ENCODE measurements at places on chromosomes 6 and 20.
A peak's percentile ranks its signal among the peaks of the same experiment; 100 is the strongest.

DNA sequence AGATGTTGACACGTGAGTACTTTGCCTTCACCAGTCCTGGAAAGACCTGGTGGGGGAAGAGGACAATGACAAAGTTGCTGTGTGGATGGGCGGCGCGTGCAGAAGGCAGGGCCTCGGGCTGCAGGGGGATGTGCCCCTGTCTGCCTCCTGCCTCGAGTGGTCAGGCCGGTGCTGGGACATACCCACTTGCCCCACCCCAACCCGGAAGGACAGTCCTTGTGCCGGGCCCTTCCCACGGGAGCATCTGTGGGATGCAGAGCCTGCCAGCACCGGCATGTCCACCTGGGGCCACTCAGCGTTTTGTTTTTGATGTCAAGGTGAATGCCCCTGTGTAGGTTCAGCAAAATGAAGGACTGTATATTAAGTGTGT, 60.5 kb upstream of the BHLHE23 start:
- no peak for DNase-seq

DNA sequence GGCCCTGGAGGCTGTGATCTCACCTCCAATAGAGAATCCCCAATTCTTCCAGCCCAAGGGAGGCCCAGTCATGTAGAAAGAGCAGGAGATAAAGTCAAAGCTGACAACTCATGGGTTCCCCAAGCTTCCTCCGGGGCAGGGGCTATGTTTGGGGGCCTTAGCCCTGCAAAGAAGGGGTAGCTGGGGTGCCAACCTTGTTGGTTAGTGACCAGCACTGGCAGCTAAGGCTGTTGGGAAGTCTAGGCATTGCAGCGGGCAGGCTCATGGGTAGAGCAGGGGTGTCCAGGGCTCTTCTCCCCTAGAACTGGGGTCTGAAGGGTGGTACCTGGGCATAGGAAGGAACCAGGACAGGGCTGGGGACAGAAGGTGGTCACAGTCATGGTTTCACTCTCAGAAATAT, 36.4 kb downstream of the TGM2 start:
- DNase-seq: peak; percentile 6

GRCh38 chr6:99416892-99417767, 8.0 kb downstream of the PNISR start:
- no peak for DNase-seq

- DNase-seq: no peak
Measured at GRCh38 chr6:84766118-84766798, 1.9 kb upstream of the TBX18 start.

GRCh38 chr20:22442318-22442717, 142.1 kb downstream of the FOXA2 start:
- DNase-seq: no peak

- DNase-seq: no peak
Measured at GRCh38 chr6:134014588-134015137, 37.8 kb downstream of the SLC2A12 start.

DNA sequence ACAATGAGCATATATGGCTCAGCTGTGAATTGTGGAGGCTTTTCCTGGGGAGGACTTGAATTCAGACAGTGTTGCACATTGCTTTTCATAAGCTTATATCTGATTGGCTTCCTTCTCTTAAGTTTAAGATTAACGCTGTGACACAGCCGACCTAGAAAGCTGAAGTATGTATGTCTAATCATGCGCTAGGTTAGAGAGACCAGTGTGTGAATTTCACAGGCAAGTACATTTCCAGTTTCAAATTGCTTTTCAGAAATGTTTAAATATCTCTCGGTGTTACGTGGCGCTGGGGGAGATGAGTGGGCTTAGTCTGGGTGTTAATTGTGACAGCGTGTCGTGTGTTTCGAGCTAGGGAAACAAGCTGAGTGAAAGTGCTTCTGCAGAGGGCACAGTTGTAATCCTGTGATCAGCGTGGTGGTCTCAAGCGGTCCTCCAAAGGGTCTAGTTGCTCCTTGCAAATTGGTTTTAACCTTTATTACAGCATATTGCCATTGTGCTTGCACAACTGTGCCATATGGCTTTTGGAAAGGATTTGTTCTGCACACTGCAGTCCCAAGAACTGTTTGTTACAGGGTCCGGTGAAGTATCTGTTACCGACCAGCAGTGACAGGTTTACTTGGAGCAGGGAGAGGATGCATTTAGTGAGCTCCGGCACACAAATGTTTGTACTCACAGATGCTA, 166.6 kb downstream of the SASH1 start:
- DNase-seq: no peak

- DNase-seq: no peak
Measured at GRCh38 chr6:18703546-18703945, 316.4 kb downstream of the RNF144B start.

- no peak for DNase-seq
Measured at GRCh38 chr20:49163696-49164095, 24.4 kb downstream of the STAU1 start.

- no peak for DNase-seq
Measured at GRCh38 chr20:2780948-2781347, 19.5 kb downstream of the CPXM1 start.

GRCh38 chr6:74491844-74492374, 713.9 kb downstream of the COL12A1 start:
- no peak for DNase-seq

GRCh38 chr6:25157183-25157582, 122.0 kb upstream of the CARMIL1 start:
- DNase-seq: no peak

DNA sequence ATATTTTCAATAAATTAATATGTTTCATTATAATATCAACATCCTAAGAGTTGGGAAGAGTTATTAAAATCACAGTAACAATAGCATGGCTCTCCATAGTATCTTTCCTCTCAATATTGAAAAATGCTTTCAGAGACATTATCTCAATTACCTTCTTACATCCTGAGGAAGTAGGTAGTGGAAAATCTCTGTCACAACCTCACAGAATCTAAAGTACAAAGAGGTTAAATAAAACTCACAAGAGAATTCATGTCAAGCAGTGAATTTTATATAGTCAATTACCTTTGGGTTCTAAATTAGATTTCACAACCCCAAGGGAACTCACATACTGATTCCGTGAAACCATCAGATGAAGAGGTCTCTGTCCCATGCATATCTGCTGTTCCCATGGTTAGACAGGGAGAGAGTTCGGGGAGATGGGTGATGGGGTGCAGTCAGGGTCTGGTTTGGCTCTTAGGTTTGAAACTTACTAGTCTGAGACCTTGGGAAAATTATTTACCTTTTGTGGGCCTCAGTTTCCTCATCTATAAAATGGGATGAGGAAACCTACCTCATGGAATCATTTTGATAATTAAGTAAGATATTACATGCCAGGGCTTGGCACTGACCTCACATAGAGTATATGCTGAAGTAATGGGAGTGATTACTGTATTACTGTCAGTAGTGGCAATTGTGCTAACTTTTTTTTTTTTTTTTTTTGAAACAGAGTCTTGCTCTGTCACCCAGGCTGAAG, 74.0 kb upstream of the SNX9 start:
- DNase-seq: no peak

- no peak for DNase-seq
Measured at GRCh38 chr20:48385527-48385926, 442.3 kb downstream of the PREX1 start.

DNA sequence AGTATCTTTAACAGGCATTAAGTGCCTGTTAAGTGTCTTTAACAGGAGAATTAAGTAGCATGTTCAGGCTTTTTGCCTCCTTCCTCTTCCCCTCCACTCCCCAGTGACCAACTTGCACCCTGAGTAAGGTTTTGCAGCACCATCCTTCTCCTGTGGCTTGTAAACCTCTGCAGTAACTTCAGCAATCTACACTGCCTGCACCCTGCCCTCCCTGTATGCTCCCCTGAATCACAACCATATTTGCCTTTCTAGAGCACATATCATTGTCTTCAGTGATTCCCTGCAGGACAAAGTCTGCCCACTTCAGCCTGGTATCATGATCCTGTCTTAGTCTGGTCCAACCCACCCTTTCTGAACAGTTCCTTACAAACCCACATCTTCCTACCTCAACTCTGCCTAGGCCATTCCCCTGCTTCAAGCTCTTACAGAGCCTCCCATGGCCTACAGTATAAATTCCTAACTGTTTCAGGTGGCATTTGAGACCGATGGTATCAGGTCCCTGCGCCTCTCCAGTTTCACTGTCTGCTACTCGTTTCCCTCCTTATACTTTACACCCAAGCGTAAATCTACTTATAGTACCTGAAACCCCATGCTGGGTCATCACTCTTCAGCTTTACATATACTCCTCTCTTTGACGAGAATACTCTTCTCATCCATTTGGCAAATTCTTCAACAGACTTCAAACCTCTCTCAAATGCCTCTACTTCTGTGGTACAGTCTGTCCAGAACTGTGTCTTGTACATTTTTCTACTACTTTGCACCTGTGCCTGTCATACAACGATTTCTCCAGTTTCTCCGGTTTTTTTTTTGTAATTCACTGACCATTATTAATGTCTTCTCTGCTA, 69.8 kb downstream of the ZHX3 start:
- no peak for DNase-seq

GRCh38 chr6:132165677-132166076, 214.5 kb upstream of the CCN2 start:
- no peak for DNase-seq

- peak; percentile 93 for DNase-seq
Measured at GRCh38 chr6:2876210-2877056, 26.7 kb downstream of the SERPINB9 start.

DNA sequence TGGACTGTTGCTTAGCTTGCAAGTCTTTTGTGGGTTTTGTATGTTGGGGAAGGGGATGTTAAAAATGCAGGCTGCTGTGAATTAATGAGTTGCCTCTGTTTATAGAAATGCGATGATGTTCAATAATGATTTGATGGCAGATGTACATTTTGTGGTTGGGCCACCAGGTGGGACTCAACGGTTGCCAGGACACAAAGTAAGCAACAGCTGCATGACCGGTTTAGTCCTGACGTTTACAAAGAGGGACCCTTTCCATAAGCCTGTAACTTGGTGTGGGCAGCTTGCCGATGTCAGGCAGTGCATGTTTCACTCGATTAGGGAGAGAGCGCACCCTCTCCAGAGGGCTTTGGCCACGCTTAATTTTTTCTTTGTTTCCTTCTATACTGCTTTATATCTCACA, 1.3 kb downstream of the BTBD3 start:
- peak; percentile 12 for DNase-seq

All from adrenal gland (tissue), 19 donors.